Activated CD8-positive, alpha-beta T cell treated with anti-CD3 and anti-CD28 coated beads, Interleukin-2, amount 10 ng/mL, durations not matched to agents 7 days and 5 days (primary cell): ENCODE measurements at places on chromosomes 6 and 20. TPM values are rescaled to one million over a fixed set of nuclear protein-coding genes. Genes with fewer than 3 reads are reported as not detected.

Gene ACTR5
- 8.4 TPM for total RNA-seq

DNA sequence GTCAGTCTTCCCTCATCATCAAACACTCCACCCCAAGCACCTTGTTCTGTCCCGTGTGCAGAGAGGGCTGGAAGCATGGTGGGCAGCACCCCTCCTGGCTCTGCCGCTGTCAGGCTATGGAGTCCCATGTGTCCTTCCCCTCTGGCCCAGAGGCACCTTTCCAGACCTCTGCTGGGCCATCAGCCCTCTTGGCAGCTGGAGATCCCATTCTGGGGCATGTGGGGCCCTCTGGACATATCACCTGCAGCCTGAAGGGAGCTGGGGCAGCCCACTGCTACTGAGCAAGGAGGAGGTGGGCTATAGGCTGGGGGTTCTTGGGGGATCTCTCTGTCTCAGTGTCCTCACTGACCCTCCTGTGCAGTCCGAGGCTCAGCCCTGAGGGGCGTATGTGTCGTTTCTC, 42.2 kb downstream of the SUN5 start:
- DNase-seq, result peak; percentile 19

DNA sequence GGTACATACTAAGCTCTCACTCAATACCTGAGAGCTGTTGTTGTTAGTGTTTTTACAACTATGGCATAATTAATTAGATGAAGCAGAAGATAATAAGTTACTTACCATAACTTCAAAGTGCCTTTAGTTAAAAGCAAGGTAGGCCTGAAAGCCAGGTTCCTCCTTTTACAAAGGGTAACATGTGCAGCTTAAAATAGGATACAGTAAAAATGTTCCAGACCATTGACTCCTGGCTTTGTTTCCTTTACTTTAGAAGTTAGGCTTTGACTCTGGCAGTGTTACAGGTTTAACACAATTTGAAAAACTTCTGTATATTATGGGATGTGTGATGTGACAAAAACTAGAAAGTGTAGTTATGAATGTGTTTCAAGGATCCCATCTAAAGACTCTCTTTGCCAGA, 522.5 kb downstream of the EPM2A start:
- no peak for DNase-seq

DNA sequence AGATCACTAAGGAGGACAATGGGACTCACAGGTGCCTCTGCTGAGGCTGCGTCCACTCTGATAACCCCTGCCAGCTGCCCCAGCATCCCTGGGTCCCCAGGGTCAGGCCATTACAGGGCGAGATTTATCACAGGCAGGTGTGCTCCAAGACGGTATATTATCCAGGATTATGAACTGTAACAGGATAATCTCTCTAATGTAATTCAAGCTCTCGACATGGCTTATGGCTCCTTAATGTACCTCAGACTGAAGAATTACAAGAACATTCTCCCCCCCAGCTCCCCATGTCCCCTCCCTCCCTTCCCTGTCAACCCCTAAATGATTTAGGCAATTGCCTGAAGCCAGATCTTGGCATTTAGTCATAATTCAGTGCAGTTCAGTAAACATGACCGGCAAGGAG, 86.8 kb downstream of the NCR2 start:
- DNase-seq, result no peak

GRCh38 chr6:35181308-35181932, 32.3 kb upstream of the SCUBE3 start:
- DNase-seq, result no peak

DNA sequence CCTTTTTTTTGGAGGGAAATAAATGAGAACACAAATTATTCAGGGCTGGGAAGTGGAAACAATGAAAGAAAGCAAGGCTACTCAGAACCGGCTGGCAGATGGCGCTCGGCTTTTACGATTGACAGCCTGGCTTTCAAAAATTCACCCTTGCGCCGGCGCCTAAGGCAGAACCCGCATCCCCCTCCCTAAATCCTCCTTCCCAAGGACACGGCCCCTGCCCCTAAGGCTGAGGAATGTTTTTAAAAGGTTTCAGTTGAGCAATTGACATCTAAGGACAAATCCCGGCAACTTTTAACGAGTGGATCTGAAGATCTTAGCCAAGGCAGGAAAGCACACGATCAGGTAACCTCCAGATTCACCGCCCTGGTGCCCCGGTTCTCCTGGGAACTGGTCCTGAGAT, 16.3 kb downstream of the GNAS start:
- DNase-seq, result no peak
